T-helper 9 cell (primary cell): ENCODE measurements at places on chromosomes 1 and 21.
A peak's percentile ranks its signal among the peaks of the same experiment; 100 is the strongest.

DNA sequence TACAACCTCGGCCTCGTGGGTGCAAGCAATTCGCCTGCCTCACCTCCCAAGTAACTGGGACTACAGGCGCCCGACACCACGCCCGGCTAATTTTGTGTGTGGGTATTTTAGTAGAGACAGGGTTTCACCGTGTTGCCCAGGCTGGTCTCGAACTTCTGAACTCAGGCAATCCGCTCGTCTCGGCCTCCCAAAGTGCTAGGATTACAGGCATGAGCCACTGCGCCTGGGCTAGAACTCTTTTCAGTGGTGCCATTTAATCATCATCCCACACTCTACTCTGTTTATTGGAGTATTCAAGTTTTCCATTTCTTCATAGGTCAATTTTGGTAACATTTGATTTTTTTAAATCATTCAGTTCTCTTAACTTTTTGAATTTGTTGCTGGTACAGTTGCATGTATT lies 101.3 kb downstream of the DHRS3 start:
- DNase-seq = no peak

DNA sequence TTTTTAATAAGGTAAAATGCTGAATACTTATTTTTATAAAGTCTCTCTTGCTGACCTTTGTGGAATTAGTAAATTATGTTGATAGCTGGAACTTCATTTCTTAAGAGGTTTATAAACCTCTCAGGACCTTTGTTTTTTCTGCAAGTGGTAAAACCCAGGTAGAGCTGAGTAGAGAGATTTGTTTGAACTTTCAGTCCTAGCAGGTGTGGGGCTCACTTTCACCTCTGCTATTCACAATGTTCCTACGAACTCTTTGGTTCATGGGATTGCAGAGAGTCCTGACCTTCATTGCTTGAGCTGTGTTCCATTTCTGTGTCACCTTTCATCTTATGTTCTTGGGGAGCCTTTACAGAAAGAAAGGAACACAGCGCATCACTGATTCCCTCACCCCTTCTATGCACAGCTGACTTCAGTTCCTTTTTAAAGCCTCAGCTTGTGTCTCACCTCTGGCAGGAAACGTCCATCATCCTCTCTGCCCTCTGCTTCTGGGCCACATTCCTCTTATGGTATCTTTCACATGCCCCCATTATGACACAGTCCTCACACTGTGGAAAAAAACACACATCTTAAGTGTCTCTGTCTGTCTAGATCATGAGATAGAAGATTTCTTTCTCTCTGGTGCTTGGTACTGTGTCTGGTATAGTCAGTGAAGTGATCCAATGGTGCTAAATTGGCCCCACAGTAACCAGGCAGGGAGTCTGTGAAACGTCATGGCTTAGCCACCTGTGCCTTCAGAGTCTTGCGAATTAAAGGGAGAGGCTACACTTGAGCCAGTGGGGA lies 262.5 kb upstream of the B3GALT2 start:
- no peak for DNase-seq

DNA sequence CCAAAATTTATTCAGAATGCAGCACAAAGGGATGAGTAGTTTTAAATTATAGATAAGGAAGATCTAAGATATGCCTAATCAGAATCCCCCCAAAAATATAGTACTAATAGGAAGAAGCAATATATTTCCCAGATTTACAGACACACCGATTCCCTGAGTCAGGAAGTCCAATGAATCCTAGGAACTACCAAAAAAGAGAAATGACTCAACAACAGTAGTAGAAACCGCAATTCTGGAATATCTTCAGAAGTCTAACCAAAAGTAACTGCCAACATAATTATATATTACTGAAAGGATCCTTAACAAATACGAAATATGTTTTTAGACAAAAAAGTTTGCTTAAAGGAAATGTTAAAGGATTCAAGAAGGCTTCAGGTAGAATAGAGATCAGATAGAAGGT lies 10.3 kb downstream of the AHCTF1 start:
- no peak for DNase-seq

DNA sequence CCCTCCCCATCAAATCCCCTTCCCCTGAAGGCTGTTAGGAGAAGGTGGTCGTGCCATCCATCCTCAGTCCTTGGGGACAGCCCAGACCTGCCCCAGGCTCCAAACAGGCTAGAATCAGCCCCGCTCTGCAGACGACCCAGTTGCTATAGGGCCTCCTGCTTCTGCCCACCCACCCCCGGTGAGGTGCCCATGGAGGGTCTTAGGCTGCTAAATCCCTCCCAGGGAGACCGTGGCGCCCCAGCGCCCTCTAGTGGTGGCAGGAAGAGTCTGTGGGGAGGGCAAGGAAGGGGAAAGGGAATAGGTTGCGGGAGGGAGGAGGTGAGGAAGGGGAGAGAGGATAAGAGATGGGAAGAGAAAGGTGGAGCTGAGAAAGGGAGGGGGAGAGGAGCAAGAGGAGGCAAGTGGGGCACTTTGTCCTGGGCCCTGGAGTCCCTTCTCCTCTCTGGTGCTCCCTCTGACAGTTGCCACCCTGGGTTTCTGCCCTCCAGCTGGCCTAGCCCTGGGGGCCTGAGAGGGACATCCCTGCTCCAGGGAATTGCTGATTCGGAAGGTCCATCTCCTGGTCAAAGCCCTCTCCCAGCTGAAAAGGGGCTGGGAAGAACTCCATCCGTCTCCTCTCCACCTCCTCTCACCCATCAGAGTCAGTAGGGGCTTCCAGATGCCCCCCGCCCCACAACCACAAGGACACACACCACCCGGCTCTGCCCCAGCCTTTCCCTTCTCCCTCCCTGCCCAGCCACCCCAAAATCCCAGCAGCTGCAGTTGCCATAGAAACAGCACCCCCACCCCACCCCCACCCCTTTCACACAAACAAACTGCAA lies 55.4 kb downstream of the CAMK2N1 start:
- peak; percentile 26 for DNase-seq

GRCh38 chr1:184555665-184556641 lies 169.1 kb downstream of the C1orf21 start:
- DNase-seq = no peak
